Naive B cell (primary cell): ENCODE measurements at places on chromosomes 6 and 20.

- DNase-seq = no peak
These were observed 464.3 kb upstream of the BTBD3 start for GRCh38 chr20:11453430-11453829.

DNA sequence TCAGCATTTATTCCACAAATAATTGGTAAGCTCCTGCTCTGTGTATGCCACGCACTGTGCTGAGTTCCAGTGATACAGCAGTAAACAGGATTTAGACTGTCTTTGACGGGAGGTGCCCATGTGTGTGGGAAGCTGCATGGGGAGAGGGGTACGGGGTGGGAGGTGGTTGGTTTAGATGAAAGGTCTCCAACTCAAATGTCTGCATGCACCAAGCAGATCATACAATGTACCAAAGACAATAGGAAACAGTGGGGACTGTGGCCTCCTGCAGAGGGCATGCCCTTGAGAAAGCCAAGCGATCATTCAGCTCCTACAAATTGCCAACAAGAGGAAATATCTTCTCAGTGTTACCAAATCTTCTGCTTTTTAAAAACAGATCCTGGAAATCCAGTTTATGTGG, 36.1 kb downstream of the SLC22A2 start:
- DNase-seq = no peak

DNA sequence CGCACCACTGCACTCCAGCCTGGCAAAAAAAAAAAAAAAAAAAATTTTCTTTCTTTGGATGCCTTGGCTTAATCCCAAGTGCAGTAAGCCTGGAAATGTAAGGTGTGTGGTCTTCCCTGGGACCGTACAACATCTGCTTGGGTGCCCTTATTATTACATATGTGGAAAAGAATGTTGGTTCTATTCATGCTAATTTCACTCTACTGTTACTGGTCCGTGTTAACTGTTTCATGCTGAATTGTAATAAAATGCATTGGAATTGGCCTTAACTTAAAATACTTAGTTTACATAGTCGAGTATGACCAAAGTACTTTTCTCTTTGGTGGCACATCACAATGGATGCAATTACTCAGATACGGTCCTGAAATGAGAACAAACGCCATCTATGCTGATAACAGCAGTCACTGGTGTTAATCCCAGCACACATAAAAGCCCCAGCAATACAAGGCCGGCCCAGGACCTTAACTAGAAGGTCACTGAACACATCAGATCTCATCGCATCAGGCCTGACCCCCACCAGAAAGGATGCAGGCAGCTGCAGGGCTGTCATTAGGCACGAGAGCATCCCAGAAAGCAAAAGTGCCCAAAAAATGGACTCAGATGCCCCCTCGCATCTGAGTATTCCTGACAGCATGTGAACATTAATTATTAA, 1.2 kb downstream of the SERPINB6 start:
- no peak for DNase-seq

DNA sequence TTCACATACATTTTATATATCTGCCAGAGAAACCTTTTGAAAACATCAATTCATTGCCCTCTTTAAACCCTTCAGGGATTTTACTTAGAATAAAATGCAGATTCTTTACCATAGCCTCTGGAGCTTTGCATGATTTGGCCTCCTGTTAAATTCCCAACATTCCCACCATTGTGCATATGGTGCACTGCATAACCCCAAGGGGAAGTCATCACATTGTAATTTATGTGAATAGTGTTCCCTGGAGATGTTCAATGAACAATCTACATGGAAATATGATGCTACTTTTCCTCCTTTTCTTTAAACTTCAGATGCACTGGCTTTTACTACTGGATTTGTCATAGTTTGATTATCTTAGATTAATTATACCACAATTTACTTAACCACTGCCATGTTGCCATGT, 94.7 kb downstream of the PHF3 start:
- DNase-seq = no peak

- DNase-seq = no peak
These were observed 7.3 kb downstream of the KCNK5 start for GRCh38 chr6:39221779-39222641.

DNA sequence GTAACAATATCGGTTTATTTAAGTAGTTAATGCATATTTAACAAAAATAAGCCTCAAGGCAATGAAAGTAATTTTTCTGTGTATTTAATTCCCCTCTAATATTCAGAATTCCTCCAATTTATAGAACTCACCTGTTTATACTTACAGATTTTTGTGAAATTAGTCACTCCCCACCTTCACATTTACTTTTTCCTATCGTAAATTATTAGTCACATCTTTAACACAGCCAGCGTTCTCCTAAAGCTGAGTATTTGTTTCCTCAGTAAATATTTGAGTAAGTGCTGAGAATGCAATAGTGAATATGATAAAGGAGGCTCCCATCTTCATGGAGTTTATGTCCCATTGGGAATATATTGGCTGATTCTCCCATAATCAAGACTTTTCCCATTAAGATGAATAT, 88.0 kb downstream of the SYCP2 start:
- no peak for DNase-seq

- no peak for DNase-seq
These were observed 53.7 kb downstream of the DLGAP4 start for GRCh38 chr20:36359668-36360406.

GRCh38 chr6:80366051-80366450, 259.6 kb downstream of the BCKDHB start:
- DNase-seq = no peak

GRCh38 chr20:24962510-24962909, 13.4 kb downstream of the CST7 start:
- no peak for DNase-seq

DNA sequence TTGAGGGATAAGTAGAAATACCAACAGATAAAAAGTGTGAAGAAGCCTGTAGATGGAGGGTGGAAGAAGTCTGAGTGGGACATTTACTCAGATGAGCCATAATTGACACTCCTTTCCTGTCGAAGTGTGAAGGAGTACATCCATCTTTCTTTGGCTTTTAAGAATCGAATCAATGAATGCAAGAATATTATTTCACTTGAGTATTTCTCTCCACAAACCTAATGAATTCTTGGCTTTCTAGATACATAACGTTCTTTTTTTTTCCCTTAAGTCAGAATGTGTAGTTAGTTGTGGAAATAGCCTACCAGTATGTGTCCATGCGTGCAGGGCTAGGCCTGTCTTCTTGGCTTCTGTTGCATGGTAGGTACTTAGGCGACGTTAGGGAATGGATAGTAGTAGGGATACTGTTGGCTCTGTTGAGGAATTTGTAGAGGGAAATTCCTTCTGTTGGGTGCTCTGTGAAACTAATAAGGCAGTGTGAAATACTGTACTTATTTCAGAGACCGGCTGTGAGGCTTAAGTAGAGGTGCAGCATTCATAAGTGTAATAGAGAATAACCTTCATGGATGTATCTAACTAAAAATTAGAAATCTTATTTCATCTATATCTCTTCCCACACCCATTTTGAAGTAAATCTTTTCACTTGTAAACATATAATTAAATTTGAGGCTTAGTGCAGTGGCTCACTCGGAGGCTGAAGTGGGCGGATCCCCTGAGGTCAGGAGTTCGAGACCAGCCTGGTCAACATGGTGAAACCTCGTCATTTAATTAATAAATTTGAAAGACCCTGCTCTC, 1.5 kb downstream of the RPS18 start:
- DNase-seq = no peak

DNA sequence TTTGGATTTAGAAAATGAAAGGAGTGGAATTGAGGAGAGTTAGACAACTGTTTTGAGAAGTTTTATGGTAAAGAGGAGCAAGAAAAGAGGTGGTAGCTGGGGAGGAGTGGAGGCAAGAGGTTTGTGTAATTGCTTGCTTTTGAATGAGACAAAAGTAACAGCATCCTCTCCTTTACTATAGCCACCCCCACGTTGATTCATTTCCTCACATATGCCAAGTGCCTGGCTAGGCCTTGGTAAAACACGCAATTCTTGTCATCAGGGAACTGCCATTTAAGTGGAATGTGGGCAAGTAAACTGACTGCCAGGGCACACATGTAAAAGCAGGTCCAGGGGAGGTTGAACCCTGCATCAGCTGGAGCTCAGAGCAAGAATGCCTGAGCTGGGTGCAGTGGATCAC, 4.1 kb downstream of the MTRES1 start:
- no peak for DNase-seq

DNA sequence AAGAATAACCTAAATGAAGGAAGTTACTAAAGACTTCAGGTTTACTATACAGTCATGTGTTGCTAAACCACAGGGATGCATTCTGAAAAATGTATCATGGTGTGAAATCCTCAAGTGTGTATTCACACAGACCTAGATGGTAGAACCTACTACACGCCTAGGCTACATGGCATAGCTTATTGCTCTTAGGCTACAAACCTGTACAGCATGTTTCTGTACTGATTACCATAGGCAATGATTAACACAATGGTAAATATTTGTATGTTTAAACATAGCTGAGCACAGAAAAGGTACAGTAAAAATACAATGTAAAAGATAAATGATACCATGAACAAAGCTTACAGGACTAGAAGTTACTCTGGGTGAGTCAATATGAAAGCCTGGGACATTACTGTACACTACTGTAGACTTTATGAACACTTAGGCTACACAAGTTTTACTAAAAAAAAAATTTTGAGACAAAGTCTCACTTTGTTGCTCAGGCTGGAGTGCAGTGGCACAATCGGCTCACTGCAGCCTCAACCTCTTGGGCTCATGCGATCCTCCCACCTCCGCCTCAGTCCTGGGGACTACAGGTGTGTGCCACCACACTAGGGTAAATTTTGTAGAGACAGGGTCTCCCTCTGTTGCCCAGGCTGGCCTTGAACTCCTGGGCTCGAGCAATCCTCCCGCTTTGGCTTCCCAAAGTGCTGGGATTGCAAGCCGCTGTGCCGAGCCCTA, 36.0 kb downstream of the ADNP start:
- no peak for DNase-seq

- no peak for DNase-seq
These were observed 18.7 kb upstream of the QKI start for GRCh38 chr6:163395831-163396185.

DNA sequence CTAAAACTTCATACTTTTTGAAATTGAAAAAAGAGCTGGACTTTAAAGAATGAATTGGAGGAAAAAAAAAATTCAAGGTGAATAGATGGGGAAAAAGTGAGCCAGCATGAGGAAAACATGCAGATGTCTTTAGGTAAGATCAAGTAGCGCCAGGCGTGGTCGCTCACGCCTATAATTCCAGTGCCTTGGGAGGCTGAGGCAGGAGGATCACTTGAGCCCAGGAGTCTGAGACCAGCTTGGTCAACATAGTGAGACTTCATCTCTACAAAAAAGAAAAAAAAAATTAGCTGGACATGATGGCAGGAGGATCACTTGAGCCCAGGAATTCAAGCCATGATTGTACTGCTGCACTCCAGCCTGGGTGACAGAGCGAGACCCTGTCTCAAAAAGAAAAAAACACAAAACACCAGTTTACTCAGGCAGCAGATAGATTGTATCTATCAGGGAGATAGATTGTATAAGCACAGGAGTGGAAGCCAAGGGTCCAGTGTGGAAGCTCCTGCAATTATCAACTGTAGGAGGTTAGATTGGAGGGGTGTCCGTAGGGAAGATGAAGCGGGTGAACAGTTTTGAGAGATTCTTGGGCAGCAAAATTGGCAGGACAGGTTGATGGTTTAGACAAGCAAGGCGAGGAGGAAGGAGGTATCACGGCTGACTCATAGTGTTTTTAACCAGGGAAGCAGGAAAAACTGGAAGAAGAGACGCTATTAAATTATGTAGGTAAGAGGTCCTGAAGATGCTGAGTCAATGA, 97.6 kb upstream of the ZNF217 start:
- no peak for DNase-seq

DNA sequence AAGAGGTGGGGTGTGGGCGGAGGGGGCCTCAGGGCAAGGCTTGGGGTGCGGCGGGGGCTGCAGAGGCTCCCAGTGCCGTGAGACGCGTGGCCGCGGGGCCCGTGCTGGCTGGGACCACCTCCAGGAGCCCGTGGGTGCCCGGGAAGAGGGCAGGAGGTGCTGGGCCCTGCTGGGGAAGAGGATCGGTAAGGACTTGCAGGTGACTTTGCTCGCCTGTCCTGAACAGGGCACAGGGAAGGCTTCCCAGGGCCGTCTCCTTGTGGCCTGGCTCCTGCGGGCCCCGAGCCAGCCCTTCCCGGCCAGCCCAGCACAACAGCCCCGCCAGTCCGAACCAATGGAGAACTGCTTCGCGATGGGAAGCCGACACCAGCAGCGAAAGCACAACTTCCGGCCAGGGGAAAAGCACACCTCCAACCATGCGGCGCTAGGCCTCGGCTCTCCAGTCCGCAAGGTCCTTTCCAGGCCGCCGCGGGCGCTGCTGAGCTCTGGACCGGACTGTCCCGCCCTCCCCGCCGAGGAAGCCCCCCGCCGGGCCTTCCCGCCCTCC, 32.3 kb downstream of the IRF4 start:
- no peak for DNase-seq

DNA sequence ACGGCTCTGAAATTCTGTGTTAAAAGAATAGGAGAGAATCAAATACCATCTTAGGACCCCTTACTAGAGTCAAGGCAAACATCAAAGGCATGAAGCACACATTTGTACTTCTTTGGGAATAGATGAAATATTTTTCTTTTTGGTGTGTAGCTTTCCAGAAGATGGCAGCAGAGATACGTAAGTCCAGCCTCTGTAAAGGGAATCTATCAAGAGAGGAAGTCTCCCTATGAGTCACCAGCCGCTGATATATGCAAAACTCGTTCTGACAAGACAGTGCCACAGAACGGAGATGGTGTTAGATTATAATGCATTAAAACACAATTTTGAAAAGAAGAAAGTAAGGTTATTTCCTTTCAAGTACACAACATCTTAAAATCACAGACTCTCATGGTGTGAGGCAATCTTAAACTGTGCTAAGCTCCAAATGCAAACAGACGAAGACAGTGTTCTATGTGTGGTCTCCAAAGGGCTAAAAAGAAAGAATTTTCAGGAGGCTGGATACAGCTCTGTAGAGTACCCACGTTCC, 120.0 kb upstream of the AGPAT4 start:
- DNase-seq = peak; percentile 26

- DNase-seq = no peak
These were observed 280.0 kb upstream of the SPTLC3 start for GRCh38 chr20:12728782-12729181.

DNA sequence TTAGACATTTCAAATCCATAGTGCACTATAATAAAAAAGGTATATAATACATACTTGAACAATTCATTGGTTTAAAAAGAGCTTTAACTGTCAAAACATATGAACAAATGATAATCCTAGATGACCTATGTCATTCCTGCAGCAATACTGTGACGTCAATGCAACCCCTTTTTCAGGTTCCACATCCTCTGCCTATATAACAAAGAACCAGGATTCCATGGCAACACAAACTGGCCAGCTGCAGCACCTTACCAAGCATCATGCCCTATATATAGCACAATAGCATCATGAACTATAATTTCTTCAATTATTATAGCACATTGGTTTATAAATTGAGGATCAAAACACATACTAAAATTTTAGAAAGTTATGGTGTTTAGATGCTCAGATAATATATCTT, 578 bp upstream of the PTCHD4 start:
- DNase-seq = no peak

GRCh38 chr20:43528258-43528875, 20.9 kb downstream of the L3MBTL1 start:
- DNase-seq = no peak

DNA sequence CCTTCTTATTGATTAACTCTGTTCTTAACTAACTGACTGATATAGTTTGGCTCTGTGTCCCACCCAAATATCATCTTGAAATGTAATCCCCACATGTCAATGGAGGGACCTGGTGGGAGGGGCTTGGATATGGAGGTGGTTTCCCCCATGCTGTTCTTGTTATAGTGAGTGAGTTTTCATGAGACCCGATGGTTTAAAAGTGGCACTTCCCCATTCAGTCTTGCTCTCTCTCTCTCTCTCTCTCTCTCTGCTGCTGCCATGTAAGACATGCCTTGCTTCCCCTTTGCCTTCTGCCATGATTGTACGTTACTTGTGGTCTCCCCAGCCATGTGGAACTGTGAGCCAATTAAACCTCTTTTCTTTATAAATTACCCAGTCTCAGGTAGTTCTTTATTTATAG, 81.8 kb upstream of the SPACA1 start:
- peak; percentile 15 for DNase-seq
